ENCODE measurements at places on chromosomes 7 and 10. TPM values are rescaled to one million over a fixed set of nuclear protein-coding genes. Genes with fewer than 3 reads are reported as not detected.

Gene CNPY1
- total RNA-seq = not detected

Gene IQUB
- total RNA-seq = 0.05 TPM

Gene DGKI
- total RNA-seq = 0.20 TPM

Gene OPN4
- total RNA-seq = not detected

Gene CYP17A1
- total RNA-seq = 0.05 TPM

Gene MACC1
- not detected for total RNA-seq

Gene CCDC172
- not detected for total RNA-seq

Gene FAM180A
- not detected for total RNA-seq

Gene ZNF503
- total RNA-seq = 13.0 TPM

Gene SLC18A3
- not detected for total RNA-seq

Gene MYPN
- 3.2 TPM for total RNA-seq

Gene CALML5
- not detected for total RNA-seq

Gene LRRD1
- not detected for total RNA-seq

Gene ELMO1
- 1.8 TPM for total RNA-seq

Gene SH2D4B
- 0.03 TPM for total RNA-seq

Gene IRF5
- total RNA-seq = 13.7 TPM

Gene FRAT1
- total RNA-seq = 1.8 TPM

Gene PLEKHS1
- total RNA-seq = 0.09 TPM

Gene SORBS1
- 0.47 TPM for total RNA-seq

Gene LBX1
- total RNA-seq = not detected

Gene GBX1
- total RNA-seq = not detected

Gene NSUN5
- total RNA-seq = 64.5 TPM

Gene BAIAP2L1
- total RNA-seq = 53.9 TPM

Gene NOC3L
- total RNA-seq = 24.9 TPM

Gene HKDC1
- 15.2 TPM for total RNA-seq

Gene IFIT2
- total RNA-seq = 3.3 TPM

Gene ADRB1
- total RNA-seq = 0.84 TPM

Gene EGFR
- 85.3 TPM for total RNA-seq

Gene SEMA3A
- 4.7 TPM for total RNA-seq

Gene SPACDR
- total RNA-seq = 0.68 TPM

Gene SLC26A5
- total RNA-seq = not detected

Gene UTF1
- total RNA-seq = not detected

Gene LMBR1
- total RNA-seq = 23.4 TPM

Gene PKD2L1
- 0.03 TPM for total RNA-seq

Gene FEZF1
- not detected for total RNA-seq

Gene PPP1R3A
- not detected for total RNA-seq

Gene TBX20
- total RNA-seq = 2.1 TPM

Gene PTPN20
- 4.3 TPM for total RNA-seq

Gene ASZ1
- total RNA-seq = not detected

Gene ZNF438
- total RNA-seq = 1.9 TPM

Gene HTRA1
- total RNA-seq = 57.5 TPM

Gene NANOS1
- total RNA-seq = 3.2 TPM

Gene OPALIN
- not detected for total RNA-seq

Gene FAM221A
- 0.39 TPM for total RNA-seq

Gene MMD2
- not detected for total RNA-seq

Gene CPA4
- total RNA-seq = 5.2 TPM

Gene CCZ1
- 75.6 TPM for total RNA-seq

Gene NUTM2E
- 0.53 TPM for total RNA-seq

Gene AMPH
- total RNA-seq = 0.09 TPM

Gene SRRM3
- total RNA-seq = 10.0 TPM

Gene EXOC6
- 15.4 TPM for total RNA-seq

Gene TMEM270
- not detected for total RNA-seq

Gene GHITM
- total RNA-seq = 215 TPM

Gene ASB13
- total RNA-seq = 21.9 TPM

Gene DPP6
- total RNA-seq = not detected
